Sciatic nerve (tissue), 2 donors: ENCODE measurements at places on chromosomes 3 and 15.
A peak's percentile ranks its signal among the peaks of the same experiment; 100 is the strongest.

GRCh38 chr15:66805202-66805885 lies 103.3 kb downstream of the SMAD6 start:
- DNase-seq: peak; percentile 39

GRCh38 chr3:107660306-107660976 lies 137.7 kb downstream of the BBX start:
- DNase-seq: no peak

DNA sequence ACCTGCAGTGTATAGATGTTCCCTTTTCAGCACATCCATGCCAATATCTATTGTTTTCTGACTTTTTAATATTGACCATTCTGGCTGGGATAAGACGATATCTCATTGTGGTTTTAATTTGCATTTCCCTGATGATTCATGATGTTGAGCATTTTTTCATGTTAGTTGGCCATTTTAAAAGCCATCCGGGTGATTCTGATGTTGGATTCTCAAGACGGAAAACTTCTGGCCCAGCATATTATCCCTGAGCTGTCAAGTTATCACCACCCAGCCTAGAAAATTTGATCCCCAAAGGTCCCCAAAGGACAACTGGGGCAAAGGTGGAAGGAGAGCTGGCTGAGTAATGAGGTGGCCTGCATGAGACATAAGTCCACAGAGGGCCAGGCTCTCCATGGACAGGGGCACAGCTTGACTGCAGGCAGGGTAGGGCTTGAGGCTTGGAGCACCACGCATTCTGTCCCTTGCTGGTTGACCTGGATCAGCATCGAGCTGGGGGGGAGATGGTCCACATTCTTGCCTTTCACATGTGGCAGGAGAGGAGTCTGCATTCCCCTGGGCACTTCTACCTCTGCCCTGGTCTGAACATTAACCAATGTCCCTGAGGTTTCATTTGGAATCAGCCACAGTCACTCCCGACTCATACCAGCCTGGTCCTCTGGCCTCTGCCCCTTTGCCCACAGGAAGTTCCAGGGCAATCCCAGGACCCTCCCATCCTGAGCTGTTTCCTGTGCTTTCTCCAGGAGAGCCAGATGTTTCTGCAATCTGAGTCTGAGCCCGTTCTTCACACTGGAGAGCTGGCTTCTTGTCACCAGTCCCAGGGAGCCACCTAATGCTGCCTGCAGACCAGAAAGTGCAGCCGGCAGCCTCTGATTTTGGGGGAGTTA lies 69.2 kb downstream of the ISG20 start:
- no peak for DNase-seq

- no peak for DNase-seq
These were observed 39.7 kb upstream of the PYGO1 start for GRCh38 chr15:55627730-55628368.
